ENCODE measurements at places on chromosomes 11 and 22.

GRCh38 chr11:28903716-28904115 is 795.5 kb downstream of the METTL15 start:
- DNase-seq = peak; percentile 16

DNA sequence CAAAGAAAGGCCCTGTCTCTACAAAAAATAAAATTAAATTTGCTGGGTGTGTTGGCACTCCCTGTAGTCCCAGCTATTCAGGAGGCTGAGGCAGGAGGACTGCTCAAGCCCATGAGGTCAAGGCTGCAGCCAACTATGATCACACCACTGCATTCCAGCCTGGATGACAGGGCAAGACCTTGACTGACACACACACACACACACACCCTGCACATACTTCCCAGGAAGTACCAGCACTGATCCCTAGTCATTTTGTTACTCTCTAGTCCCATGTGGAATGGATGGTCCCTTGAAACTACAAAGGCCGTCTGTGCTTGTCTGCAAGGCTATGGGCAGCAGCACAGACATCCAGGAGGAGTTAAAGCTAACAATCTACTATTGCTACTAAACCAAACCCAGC is 59.7 kb upstream of the CYP2D6 start:
- no peak for DNase-seq

- DNase-seq = no peak
Observed at GRCh38 chr11:72309641-72310040, 65.7 kb upstream of the PHOX2A start.

DNA sequence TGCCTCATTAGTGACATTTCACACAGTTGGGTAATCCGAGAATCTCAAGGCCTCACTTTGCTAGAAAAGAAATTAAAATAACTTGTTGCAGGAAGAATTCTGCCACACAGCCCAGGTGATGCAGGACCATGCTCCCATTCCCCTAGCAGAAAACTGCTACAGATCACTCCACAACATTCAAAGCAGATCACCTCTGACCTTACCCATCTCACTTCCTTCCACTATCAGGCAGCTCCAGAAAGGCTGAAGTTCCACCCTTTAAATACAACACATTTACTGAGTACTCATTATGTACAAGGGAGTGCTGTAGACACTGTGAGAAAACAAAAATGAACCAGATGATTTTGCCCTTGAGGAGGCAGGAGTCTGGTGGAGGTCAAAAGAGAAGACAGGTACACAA is 231.0 kb downstream of the TTC28 start:
- DNase-seq = no peak

DNA sequence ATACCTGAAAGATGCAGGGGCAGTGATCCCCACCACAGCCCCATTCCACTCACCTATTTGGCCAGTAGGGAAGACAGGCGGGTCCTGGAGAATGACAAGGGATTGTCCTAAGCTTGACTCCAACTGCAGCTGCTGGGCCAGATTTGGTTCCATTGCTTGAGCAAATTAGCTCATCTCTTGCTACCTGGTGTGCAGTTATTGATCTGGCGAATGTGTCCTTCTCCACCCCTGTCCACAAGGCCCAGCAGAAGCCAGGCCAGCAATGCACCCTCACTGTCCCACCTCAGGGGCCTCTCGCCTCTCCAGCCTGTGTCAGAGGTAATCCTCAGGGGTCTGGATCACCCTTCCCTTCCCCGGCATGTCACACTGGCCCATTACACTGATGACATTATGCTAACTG is 23.3 kb downstream of the TSPAN32 start:
- no peak for DNase-seq

DNA sequence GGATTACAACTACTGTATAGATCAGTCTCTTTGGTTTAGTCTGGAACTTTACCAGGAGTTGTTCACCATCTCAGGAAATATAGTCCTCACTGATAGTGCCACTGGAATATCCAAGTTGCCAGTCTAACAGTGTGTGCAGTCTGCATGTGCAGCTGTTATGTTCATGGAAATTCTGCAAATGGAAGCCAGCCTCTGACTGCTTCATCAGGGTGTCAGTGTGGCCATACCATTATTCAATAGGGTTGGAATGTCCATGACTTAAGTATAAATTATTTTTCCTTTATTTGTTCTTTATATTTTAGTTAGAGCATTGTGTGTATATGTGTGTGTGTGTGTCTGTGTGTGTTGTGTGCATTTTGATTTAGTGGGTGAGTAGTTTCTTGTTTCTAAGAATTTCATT is 51.8 kb downstream of the C11orf96 start:
- no peak for DNase-seq

DNA sequence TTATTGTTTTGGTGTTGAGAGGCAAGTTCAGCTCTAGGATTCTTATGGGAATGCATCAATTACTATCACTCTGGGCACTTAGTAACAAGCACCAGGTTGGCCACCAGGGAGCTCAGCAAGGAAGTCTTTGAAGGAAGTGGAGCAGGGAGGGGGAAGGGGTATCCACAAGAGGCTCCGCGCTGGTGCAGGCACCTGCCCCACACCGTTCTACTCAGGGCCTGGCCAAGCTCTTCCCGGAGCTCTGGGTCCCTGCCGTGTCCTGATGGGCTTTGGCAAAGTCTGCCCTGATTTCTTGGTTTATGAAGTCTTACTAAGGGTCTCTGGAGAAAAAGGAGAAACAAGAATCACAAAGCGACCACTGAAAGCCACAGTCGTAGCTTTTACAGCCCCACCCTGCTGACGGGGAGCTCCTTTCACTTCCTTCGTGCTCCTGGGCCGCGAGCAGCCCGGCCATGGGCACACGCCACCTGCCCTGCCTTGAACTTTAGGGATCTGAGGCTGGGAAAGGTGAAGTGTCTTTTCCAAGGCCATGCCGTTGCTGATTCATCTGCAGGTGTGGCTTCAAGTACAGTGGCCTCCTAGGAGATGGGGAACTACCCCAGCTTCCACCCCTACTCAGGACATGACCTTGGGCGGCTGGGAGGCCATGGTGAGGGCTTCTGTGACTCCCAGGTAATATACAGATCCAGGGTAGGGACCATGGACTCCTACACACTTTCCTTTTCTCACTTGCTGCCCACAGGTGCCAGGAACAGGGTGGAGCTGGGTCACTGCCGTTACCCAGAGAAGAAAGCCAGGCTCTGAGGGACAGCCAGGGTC is 15.9 kb upstream of the LRRC32 start:
- DNase-seq = no peak

- no peak for DNase-seq
Observed at GRCh38 chr11:8766043-8766987, 83.7 kb downstream of the RPL27A start.

GRCh38 chr11:19792510-19792909 is 79.9 kb downstream of the NAV2 start:
- no peak for DNase-seq

DNA sequence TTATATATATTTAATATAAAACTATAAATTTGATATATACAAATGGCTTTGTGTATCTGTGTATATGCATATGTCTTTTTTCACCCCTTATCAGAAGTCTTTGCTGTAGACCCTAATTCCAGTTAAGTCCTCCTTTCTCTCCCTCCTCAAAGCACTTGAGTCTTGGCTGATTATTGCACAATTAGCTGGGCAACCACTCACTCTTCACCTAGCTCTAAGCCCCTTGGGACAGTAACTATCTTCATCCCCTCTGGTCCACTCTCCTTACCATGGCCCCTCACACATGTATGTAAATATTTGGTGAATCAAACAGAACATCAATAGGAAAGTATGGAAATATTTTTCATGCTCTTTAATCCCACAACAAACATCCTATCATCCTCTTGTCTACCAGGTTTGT is 909 bp upstream of the OR5B21 start:
- DNase-seq = no peak
